Activated T-cell treated with anti-CD3 and anti-CD28 coated beads for 4 hours (primary cell): ENCODE measurements at places on chromosomes 3 and 15.

GRCh38 chr3:13770170-13771169 lies 109.4 kb downstream of the WNT7A start:
- DNase-seq = no peak

- no peak for DNase-seq
Measured at GRCh38 chr3:58962040-58962651, 87.7 kb downstream of the CFAP20DC start.

GRCh38 chr15:51721199-51721960 lies 16.1 kb downstream of the LYSMD2 start:
- no peak for DNase-seq

DNA sequence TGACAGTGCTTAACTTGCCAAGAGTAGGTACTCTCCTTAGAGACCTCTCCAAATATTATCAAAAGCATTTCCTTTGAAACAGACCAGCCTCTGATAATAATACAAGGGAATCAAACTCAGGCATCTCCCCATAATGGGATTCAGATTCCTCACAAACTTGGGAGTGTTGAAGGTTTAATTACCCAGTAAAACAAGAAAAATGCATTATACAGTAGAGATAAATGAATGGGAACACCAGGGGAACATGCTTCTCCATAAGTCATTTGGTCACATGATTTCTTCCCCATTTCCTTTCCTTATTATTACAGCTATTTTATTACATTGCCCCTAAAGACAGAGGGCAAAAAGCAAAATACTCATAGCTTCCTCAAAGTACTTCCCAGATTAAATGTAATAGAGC lies 325.0 kb upstream of the CDIN1 start:
- no peak for DNase-seq

GRCh38 chr3:172070269-172070668 lies 30.9 kb downstream of the FNDC3B start:
- no peak for DNase-seq

DNA sequence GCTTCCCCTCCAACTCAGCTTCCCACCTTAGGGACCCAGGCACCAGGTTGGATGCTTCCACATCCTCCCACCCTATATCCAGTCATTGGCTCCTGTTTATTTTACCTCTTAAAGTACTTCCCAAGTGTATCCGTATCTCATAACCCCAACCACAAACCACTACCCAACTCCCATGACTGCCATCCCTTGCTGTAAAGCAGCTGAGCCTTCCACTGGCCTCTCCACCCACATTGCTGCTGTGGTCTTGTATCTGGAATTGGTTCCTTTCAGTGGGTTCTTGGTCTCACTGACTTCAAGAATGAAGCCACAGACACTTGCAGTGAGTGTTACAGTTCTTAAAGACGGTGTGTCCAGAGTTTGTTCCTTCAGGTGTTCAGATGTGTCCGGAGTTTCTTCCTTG lies 79.8 kb upstream of the HRH1 start:
- no peak for DNase-seq

DNA sequence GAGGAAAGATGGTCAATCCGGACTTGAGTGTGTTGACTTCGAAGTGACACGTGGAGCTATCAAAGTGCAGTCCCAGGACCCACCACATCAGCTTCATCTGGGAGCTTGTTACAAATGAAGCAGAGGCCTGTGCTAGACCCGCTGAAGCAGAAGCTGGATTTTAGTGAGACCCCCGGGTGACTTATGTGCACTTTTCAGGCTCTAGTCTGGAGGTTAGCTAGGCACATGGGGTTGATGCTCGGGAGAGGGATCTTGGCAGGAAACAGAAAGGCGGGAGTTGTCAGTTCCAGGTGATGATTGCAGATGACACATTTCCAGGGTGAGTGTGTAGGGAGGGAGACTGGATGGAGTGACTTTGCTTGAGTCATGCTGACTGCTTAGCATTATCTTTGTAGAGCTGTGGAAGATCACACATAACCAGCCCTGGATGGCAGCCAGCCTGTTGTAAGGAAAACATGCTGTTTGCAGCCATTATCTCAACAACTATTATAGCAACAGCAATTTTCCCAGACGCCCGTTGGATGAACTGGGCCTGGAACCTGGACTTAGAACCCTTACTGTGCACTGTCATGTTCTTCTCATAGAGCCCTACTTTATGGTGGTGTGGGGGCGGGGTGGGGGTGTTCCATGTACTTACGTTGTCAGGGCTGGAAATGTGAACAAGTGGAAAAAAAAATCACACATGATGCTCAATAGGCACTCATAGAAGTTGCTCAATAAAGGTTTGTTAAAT lies 122.4 kb downstream of the THSD4 start:
- no peak for DNase-seq

- no peak for DNase-seq
Measured at GRCh38 chr3:13569641-13570390, 20.9 kb downstream of the FBLN2 start.

- DNase-seq = no peak
Measured at GRCh38 chr3:22729981-22730380, 473.1 kb upstream of the UBE2E2 start.

GRCh38 chr3:116425126-116425525 lies 20.2 kb downstream of the LSAMP start:
- DNase-seq = no peak

- no peak for DNase-seq
Measured at GRCh38 chr15:41827290-41827879, 507 bp upstream of the JMJD7 start.

GRCh38 chr3:16609927-16610580 lies 4.8 kb upstream of the DAZL start:
- DNase-seq = no peak

- no peak for DNase-seq
Measured at GRCh38 chr3:179760944-179761343, 108.1 kb downstream of the USP13 start.

DNA sequence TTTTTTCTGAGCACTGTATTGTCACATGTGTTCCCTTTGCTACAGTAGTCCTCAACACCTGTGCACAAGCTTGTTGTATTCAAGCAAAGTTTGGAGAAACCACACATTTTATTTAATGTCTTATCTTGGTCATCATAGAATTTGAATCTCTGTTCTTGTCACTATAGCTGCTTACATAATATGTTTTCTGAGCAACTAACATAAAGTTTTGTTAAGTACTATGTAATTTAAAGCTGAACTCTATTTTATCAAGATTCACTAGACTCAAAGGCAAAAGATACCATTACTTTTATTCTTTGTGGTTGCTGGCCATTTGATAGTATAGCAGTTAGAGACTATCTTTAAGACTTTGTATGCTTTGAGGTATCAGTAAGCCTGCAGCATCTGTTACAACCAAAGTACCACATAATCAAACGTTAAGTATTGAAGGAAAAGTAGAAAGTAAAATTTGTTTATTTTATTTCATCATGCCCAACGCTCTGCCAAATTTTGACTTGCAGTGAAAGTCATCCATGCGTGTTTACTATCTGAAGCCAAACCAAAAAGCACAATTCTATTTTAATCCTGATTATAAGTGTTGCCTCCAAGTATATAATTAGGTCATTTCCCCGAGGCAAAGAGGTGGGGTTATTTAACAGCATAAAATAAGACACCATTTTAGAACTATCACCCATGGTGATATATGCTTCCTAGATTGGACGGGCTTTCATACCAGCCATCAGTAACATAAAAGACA lies 10.3 kb upstream of the ABHD10 start:
- no peak for DNase-seq

GRCh38 chr3:166190360-166190759 lies 353.1 kb upstream of the BCHE start:
- DNase-seq = no peak

- DNase-seq = no peak
Measured at GRCh38 chr15:27731776-27732175, 367.3 kb downstream of the OCA2 start.

DNA sequence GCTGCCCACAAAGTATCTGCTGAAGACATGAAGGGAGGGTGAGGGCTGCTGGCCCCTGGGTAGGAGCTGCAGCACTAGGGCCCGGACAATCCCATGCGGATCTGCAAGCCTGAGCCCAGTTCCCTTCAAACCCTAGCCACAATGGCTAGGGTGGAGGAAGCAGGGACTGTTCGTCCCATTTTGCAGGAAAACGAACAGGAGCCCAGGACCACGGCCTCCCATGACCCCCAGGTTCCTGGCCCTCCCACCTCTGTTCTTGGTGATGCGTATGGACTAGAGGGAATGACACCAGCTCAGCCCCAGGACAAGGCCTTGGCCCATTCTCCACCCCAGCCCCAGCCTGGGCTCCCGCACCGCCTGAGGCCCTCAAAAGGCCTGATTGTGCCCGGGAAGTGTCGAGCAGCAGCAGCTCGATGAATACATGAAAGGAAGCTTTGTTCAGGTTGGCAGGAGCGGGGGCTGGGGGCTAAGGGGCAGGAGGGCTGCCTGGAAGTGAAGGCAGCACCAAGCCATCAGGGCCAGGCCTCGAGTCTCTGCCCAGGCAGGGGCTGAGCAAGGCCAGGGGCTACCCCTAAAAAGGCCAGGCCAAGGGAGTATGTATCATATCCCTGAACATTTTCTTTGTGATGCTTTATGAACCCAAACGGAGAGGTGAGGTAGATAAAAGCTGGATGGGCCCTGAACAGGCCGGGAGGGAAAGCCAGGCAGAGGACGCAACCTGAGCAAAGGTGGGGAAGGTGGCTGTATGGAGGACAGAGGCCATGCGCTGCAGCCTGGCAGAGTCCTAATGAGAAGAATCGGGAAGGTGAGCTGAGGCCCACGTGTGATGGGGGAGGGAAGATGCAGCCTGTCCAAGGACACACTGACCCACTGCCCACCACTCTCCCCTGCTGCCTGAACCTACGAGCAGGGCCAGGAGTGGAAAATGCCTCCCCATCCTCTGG lies 12.2 kb downstream of the SEMA7A start:
- DNase-seq = no peak

GRCh38 chr3:150000641-150001040 lies 29.9 kb upstream of the PFN2 start:
- DNase-seq = no peak

GRCh38 chr15:63920504-63921175 lies 86.9 kb upstream of the HERC1 start:
- no peak for DNase-seq

DNA sequence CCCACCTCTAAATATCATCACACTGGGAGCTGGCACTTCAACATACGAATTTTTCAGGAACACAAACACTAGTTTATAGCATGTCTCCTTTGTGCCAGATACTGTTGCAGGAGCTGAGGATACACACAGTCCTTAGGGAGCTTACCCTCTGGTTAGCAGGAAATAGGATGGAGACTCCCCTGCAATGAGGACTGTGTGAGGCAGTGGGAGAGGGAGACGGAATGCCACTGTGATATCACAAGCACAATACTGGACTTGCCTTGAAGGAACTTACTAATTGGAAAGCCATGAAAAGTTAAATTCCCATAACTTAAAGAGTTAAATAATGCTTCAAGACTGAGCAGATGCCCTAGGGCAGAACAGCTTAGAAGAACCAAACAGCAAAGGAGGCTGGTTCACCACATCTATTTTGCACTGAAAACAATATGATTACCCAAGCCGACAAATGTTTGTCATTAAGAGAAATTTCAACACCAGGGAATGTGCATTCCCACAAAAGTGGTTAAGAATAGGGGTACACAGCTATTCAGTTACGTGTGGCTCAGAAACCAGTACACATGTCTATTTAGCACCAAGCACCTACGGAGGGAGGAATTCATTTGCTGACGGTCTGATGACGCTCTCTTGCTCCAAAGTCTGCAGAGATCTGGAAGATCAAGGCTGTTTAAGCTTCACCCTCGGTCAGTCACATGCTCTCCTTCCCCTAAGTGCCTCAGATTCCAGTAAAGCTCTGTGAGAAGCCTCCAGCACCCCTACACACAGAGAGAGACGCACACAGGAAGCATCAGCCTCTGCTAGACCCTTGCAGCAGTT lies 5.2 kb downstream of the TBC1D2B start:
- DNase-seq = no peak
